EH (cell line): ENCODE measurements at places on chromosomes 6 and 20.

DNA sequence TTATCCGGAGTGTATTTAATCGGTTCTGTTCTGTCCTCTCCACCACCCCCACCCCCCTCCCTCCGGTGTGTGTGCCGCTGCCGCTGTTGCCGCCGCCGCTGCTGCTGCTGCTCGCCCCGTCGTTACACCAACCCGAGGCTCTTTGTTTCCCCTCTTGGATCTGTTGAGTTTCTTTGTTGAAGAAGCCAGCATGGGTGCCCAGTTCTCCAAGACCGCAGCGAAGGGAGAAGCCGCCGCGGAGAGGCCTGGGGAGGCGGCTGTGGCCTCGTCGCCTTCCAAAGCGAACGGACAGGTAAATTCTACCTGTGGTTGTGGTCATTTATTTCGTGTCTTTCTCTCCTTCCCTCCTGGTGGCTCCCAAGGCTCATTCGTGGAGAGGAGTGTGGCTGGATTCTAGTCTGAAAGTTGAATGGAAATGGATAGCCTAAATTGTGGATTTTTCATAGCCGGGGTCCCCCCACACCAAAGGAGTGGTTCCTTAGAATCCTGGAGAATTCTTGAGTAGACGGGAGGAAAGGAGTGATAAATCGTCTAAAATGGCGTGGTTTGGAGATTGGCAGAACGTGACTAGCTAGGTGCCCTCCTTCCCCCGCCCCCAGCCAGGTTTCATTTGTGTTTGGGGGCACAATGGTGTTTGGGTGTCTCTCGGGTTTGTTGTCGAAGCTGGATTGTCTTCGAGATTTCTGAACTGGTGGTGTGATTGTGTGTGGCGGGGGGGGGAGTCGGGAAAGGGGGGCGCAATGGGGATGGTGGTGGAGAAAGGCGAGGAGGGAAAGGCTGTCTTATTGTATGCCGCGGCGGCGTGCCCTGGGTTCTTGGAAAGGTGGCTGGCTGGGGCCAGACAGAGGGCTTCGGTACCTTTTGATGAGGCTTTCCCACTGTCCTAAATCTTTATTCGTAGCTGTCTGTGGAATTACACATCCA, 673 bp downstream of the MARCKS start:
- DNase-seq = peak; percentile 67

GRCh38 chr6:144957236-144957937, 672.3 kb downstream of the UTRN start:
- peak; percentile 53 for DNase-seq

DNA sequence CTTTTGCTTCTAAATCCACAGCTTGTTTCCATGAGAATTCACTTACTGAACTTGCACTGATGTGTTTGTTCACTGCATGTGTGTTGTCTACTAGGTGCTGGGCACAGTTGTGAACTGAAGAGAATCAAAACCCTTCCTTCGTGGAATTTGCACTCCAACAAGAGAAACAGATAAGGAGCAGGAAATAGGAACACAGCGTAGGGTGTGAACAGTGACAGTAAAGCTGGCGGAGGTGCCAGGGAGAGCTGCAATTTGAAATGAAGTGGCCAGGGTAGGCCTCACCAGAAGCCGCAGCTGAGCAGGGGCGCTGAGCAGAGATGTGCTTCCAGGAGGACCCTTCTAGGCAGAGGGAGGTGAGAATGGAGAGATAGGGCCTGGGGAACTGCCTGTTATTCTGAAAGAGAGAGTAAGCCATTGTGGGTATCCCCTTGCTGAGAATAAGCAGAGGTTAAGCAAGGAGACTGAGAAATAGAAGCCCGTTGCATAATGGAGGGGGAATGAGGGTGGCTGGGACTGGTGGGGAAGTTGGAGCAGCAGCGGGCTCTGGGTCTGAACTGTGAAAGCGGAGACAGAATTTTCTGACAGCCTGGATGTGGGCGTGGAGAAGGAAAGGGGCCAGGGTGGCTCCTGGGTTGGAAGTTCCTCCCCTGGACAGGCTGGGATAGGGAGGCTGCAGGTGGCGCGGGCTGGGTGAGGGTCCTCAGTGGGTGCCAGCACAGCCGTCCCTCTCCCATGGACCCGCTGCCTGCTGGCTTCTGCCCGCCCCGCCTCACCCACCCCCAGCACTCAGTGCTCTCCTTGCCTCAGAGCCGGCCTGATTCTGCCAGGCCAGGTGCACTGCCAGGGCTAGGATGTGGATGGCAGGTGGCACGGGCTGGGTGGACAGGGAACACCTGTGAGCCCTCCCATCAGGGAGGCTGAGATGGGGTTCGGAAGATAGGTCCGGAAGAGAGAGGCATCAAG, 114.7 kb upstream of the AFDN start:
- no peak for DNase-seq

- no peak for DNase-seq
Measured at GRCh38 chr20:56851552-56851951, 222.4 kb downstream of the TFAP2C start.

DNA sequence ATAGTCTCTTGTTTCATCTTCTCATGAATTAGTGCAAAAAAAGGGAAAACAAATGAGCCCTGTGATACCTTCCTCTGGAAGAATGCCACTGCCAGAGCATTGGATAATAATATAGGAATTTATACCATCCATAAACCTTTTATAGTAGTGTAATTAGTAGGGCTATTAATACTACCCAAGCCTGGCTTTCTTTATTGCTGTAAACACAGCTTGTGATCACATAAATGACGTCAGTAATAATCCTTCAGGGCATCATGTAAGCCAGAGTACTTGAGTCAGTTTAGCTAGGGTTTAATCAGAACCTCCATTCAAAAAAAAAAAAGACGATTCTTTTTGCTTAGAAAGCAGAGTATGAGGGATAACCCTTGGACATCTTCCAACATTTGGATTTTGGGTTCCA, 264.8 kb downstream of the SLC35F1 start:
- peak; percentile 1 for DNase-seq

DNA sequence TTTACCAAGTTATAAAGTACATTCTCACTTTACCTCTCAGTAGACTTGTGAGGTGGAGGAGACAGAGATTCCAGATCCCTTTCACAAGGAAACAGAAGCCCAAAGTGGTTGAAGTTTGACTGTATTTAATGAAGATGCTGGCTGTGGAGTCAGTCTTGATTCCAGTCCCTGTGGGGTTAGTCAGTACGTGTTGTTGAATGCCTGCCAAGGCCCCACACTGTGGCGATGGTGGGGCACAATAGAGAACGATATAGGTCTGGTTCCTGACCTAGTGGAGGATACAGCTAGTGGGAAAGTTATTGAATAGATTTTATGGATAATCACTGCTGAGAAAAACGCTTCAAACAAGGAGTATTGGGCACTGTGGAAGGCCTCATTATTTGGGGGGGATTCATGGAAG, 71.4 kb downstream of the LRRC1 start:
- no peak for DNase-seq

DNA sequence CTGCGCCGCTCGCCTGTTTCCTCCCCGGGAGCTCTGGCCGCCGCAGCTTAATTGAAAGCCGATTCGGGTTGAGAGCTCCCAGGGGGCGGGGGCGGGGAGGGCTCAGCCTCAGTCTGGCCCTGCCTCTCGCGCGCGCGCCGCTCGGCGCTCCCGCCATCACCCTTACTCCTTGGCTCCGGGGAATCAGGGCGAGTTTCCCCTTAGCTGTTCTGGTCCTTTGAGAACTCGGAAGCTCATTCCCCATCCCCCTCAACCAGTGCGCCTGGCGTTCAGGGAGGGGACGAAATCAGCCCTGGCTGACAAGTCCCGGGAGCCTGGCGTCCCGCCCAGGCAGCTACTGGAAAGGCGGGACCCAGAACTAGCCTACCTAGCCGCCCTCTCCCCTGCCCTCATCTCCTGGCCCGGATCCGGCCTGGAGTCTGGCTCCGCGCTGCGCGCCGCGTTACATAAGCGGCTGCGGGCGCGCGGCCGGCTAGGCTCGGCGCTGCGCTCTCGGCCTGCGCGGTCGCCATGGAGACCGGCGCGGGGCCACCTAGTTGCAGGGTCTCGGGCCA, 2.8 kb downstream of the SLC12A5 start:
- no peak for DNase-seq

- peak; percentile 39 for DNase-seq
Measured at GRCh38 chr6:144029452-144029851, 21.4 kb upstream of the PLAGL1 start.

- peak; percentile 82 for DNase-seq
Measured at GRCh38 chr6:22940581-22941290, 371.4 kb downstream of the HDGFL1 start.

GRCh38 chr20:44442298-44443070, 33.2 kb upstream of the TTPAL start:
- no peak for DNase-seq

DNA sequence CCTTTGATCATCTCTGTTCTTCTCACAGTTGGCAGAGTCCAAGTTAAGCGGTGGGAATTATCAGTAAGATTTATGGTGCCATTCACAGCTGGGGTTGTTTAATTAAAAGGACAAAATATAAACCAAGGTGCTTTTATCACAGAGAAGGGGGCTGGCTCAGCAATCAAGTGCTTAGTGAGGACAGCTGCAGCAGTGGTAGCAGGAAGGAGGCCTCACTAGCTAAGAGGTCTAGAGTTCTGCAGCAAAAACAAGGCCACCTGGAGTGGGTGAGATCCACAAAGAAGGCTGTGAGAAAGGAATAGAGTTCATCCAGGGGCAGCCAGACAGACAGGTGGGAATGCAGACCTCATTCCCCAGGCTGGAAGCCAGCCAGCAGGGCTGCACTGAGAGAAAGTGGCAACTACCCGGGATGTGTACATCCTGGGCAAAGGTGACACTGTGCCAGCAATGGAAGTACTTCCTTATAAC, 37.1 kb downstream of the PIGU start:
- no peak for DNase-seq

DNA sequence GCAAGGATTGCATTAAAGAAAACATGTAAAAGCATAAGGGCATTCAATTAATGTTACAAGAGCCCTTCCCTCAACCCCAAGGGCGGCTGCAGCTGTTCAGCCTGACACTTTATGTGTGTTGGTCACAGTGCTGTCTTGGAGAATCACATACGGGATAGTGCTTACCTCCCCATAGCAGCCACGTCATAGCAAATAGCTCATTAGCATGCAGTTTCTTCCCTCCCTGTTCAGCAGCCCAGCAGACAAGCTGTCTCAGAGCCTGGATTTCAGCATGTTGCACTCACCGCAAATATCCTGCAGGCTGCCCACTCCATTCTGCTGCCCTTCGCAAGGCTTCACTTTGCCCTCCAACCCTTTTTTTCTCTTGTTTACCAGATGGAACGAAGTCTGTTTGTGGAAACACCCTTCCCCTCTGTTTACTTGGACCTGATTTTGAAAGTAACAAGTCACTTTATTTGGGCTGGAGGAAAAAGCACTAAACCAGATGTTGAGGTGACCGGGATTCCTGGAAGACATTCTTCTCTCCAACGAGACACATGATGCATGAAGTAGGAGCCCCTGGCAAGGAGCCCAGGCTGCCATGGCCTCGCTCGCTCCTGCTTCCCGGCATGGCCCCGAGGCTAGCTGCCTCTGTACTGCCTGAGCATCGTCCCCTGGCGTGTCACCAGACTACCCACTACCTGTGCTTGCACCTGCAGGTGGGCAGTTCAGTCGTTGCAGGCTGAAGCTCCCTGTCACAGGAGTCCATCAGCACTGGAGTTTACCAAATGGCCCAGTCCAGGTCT, 151.6 kb upstream of the GMDS start:
- DNase-seq = peak; percentile 87

DNA sequence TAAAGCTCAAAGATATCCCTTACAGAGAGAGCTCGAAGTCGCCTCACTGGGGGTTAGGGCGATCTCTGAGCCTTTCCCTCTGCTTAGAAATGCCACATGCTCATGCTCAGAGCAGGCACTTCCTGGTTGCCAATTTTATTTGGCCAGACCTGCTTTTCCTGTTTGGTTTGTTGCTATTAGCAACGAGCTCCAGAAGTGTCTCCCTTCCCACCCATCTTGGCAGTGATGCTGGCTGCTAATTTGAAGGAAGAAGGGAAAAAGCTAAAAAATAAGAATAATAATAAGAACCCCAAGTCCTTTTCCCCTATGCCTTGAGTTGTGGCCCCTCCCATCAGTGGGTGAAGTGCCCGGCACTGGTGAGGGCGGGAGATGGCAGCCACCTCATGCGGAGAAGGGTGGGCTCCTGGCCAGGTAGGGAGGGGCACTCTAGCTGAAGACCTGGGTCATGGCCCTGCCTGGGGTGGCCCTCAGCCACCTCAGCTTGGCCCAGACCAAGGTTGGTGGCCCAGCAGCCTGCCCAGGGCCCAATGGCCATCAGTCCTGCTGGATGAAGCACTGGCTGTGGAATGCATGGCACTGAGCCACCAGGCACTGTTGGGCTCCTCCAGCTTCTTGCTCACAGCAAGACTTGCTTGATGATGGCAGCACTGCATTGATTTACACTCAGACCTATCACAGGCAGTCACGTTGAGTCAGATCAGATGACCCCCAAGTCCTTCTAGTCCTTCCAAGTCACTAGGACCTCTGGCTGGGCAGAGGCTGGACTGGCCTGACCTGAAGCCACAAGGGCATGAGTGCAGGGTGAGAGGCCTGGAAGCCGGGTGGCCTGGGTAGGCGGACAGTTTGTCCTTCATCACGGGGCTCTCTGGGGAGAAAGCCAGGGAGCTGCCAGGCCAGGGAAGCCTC, 79.0 kb downstream of the SYNJ2 start:
- DNase-seq = peak; percentile 98

GRCh38 chr6:72374172-72374571, 247.7 kb upstream of the KCNQ5 start:
- no peak for DNase-seq

GRCh38 chr20:46123482-46124245, 5.5 kb downstream of the CD40 start:
- DNase-seq = no peak

- no peak for DNase-seq
Measured at GRCh38 chr6:158852312-158853071, 33.3 kb upstream of the EZR start.

DNA sequence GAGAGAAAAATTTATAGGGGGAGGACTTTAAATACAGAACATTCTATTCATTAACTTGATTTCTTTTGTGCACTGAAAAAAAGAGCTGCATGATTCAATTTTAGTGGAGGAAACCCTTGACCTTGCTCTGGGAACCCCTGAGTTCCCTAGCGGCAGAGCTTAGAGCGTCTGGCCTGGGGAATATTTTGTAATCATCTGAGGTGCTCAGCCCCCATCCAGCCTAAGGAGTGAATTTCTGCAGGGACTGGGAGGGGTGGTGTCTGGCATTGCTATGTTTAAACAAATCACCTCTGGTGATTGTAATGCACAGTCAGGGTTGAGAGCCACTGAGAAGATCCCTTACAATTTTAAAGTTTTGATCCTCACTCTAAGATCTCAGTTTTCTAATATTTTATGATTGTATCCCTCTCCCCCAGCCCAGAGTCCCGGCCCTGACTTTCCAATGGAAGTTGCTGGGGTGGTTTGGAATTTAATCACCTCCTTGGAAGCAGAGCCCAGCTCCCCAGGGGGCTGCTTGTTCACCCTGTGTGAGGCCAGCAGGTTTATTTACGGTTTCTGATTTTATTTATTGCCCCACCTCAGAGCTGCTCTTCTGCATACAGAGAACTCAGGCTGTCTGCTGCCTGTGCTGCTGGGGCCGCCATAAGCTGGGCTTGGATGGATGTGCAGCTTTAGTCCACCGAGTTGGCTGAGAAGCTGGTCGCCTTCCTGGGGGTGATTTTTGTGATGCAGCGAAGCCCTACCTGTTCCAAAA, 263.1 kb downstream of the LRFN2 start:
- DNase-seq = no peak
